Anterior cingulate cortex (tissue), 58 donors: ENCODE measurements at places on chromosomes 2 and 18.

DNA sequence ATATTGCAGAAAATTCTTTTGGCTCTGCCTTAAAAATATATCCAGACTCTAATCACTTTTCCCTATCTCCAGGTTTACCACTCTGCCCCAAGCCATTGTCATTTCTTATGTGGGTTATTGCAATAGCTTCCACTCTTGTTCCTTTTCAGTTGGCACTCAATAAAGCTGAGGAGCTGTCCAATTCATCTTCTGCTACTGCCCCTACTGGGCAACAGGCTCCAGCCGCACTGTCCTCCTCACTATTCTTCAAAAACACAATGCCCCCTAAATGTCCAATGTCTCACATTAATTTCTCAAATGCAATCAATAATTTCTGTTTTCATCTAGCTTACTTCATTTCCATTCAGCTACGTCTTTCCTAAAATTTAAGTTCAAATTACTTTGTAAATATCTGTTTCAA, 1262.5 kb upstream of the CDH2 start:
- DNase-seq = no peak

DNA sequence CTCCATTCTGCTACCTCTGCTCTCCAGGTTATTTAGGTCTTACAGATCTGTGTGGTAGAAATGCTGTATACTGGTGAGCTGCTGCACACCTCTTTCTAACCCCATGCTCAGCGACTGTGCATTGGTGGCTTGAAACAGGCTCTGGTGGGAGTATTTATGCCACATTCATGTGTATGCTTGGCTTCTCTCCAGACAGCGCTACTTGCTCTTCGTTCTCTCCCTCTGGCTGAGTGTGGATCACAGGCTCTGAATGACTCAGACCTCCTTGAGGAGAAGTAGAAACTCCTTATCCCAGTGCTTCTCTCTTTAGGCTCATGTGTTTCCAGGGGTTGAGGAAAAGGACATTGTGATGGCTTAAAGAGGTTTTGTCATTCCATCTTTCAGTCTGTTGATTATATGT, 54.9 kb downstream of the FHOD3 start:
- no peak for DNase-seq

DNA sequence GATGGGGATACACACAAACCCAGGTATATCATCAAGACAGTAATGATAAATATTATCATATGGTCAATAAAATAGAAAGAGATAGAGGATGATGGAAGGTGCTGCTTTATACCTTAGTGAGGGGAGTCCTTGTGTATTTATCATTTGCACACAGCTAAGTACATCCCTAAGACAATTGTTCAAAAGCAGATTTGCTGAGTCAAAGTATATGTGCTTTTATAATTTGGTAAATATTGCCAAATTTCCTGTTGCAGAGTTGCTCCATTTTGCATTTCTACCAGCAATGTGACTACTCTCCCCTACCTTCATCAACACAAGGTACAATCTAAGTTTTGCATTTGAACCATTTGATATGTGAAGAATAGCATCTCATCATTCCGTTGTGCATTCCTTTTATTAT, 22.6 kb upstream of the PLEK start:
- DNase-seq = no peak

- DNase-seq = no peak
Measured at GRCh38 chr2:216159144-216159543, 50.0 kb downstream of the XRCC5 start.

DNA sequence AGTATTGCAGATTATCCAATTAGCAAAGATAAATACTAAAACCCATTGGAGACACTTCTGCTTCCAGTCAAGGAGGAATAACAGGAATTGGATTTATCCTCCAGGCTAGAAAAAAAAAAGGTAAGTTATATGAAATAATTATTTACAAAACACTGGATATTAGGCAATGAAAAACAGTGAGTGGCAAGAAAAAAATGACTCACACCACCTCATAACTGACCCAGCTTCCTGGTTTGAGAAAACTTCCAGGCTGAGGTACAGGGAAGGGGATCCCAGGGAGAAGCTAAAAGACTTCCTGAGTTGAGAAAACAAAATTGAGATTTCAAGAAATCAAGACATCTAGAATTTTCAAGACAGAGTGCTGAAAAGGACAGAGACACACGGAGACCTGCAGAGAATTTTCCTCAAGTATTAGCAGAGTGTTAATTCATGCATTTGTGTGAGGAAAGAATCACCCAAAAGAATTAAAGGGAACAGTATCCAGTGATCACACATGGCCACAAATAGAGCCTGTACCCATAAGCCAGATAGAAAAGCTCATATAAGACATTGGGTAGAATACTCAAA, 17.4 kb downstream of the SRD5A2 start:
- no peak for DNase-seq

DNA sequence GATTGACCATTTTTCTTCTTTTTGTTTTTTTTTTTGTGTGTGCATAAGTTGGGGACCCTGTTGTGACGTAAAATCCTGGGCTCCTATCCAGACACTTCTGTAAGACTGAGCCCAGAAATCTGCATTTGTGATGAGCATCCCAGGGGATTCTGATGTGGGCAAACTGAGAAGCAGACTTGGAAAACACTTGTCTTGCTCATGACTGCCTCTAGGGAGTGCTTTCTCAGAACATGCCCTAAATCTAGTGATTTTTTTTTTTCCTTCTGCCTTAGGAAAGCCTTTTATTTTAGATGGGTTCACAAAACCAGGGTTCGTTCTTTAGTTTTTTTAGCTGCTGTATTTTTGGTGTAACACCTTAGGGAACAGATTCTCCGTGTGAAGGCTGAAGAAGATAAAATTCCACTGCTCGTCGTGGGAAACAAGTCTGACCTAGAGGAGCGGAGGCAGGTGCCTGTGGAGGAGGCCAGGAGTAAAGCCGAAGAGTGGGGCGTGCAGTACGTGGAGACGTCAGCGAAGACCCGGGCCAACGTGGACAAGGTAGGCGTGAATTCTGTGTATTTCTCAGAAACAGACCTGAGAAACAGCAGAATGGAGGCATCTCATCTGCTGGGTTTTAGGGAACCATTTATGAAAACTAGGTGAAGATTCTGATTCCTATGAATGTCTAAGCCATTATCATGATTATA, 36.7 kb downstream of the RALB start:
- peak; percentile 27 for DNase-seq

DNA sequence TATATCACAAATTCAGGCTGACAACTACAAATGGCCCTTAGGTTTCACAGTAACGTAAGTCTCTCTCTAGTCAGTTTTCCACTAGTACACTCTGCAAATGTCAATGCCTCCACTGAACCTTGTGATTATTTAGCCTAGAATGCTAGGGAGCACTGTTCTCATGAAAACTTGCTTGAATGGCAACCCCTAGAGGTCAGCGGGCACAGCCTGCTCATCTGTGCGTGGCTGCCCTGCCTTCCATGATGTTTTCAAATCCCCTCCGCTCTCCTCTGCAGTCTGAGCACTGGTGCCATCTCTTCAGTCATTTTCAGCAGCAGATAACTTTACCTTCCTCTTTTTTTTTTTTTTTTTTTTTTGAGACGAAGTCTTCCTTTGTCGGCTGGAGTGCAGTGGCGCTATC, 84.1 kb upstream of the GULP1 start:
- no peak for DNase-seq

DNA sequence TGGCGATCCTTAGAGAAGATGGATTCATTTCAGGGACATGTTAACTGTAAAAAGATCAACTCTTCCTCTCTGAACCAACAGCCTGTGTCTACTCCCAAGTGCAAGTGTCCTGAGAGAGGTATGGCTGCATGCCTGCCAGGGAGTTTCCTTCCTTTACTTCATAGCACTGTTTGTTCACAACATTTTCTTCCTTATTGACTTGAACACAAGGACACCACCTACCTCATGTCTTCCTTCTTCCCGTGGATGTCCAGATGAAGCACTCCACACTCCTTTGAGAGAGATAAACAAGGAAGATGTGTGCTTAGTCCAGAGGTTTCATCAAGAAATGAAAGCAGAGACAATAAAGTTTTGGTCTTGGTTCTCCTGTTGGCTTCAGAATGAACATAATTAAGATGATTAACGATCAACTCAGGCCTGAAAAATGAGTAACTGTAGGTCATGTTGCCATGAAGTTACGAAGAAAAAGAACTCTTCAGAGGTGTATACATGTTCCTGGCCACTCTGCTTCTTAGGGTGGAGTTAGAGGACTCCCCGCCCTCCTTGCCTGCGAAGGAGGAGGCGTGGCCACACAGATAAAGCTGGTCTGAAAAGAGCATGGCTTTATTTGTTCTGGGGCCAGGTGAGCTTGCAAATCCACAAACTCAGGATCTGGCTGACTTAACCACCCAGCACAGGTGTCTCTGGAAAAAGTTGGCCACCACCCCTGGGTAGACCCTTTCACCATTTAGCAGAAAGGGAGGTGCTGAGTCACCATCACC, 155.0 kb upstream of the KCTD1 start:
- DNase-seq = no peak

DNA sequence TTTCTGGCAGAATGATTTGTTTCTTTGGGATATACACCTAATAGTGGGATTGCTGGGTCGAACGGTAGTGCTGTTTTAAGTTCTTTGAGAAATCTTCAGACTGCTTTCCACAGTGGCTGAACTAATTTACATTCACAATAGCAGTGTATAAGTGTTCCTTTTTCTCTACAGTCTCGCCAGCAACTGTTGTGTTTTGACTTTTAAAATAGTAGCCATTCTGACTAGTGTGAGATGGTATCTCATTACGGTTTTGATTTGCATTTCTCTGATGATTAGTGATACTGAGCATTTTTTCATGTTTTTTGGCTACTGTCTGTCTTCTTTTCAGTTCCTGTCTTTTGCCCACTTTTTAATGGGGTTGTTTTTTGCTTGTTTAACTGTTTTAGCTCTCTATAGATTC, 306.2 kb downstream of the KIAA1328 start:
- no peak for DNase-seq

- no peak for DNase-seq
Measured at GRCh38 chr2:84925336-84925723, 19.9 kb downstream of the TMSB10 start.

DNA sequence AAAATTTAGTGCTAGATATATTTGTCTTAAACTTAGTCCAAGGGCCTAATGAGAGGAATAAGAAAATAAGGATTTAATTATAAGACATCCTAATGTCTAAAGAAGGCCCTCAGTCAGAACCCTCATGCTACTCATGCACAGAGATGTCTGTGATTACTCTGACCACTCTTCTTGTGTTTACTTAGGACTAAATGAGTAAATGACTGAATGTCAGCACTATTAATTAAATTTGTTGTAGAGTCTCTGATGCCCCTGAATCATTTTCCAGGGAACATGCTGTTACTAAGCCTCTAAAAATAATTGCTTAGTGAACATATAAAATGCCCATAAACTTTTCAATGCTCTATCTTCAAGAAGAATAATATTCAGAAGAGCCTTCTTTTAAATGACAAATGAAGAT, 32.4 kb downstream of the GULP1 start:
- no peak for DNase-seq
